ENCODE measurements at places on chromosomes 3 and 15.

GRCh38 chr3:17979252-17979651 lies 236.8 kb upstream of the TBC1D5 start:
- DNase-seq: no peak

DNA sequence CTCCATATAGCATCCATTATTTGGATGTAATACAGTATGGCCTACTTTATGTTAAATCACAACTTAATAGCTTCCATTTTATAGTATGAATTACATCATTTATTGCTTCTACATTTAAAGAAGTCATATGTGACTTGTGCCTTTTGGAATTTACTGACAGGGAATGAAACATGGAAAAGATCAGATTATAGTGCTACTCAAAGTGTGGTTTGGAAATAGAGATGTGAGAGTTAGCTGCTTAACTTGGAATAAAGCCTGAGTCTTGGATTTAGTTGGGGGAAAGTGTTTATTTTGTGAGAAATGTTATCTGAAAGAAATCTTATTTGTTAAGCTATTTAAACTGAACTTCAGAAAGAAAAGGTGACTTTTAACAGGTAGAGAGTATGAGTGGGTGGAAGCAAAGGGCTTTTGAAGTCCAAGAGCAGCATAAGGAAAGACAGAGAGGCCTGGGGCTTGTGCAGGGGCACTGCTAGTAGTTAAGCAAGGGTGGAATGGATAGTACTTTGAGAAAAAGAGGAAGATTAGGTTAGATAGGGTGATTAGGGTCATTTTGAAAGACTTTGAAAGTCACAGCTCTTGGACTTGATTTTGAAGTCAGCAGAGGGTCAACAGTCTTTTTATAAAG lies 60.5 kb downstream of the SLMAP start:
- DNase-seq: no peak

- no peak for DNase-seq
Observed at GRCh38 chr3:39122813-39123212, 15.3 kb downstream of the TTC21A start.

DNA sequence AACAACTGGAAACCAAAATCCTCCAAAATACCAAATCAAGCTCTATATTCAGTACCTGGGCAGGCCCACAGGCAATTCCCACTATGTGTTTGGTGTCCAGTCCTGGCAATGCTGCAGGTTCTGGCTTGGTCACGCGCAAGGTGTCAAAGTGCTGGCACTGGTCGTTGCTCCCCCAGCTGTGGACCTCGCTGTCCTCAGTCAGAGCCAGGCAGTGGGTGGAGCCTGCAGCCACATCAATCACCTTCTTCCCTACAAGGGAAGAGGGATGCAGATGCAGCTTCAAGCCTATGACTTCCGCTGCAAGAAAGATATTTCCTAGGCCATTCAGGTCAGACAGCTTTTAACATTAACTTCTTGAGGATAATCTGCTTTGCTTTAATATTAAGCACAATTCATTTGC lies 61.3 kb downstream of the HERC2 start:
- no peak for DNase-seq

GRCh38 chr15:95620934-95621579 lies 709.4 kb upstream of the NR2F2 start:
- no peak for DNase-seq

GRCh38 chr3:13516760-13517135 lies 32.2 kb upstream of the FBLN2 start:
- DNase-seq: no peak

GRCh38 chr3:197782230-197782629 lies 8.8 kb upstream of the LRCH3 start:
- no peak for DNase-seq

- DNase-seq: no peak
Observed at GRCh38 chr15:52496175-52496574, 32.5 kb downstream of the MYO5A start.

GRCh38 chr3:111531446-111531845 lies 10.6 kb upstream of the CD96 start:
- DNase-seq: no peak

GRCh38 chr15:37143351-37143750 lies 43.0 kb upstream of the MEIS2 start:
- no peak for DNase-seq

Measured in CD4-positive, alpha-beta T cell treated with Interleukin-12 subunit alpha and Interleukin-12 subunit beta, for 1 hour (primary cell).